ENCODE measurements at places on chromosomes 2 and 18.

DNA sequence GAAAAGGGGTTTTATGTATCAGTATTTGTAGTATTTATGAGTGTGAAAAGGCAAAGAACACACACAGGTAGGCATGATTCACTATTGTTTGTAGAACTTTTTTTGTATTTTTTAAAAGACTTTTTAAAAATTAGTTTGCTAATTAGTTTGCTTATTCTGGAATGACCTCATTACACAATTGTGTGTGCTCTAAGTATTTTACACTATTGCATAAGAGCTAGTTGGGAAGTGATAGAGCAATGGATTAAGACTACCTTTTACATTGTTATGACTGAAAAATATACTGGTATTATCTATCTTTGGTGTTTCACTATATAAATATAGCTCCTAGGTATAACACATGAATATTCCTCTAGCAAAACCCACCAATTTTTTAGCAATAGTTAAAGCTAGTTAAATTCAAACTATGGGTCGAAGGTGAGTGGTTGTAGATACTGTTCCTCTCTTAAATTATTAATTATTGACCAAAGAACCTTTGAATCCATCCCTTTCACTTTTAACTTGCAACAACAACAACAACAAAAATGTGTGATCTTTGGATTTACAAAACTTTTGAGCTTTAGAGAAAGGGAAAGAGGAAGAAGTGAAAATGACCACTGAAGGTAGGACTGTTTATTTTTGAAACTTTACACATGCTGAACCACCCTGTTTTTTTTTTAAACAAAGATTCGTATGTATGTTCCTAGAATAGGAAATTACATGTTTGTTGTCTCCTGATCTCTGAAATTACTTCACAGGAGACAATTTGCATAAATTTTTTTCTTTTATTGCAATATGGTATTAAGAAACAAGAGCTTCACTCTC is 18.7 kb downstream of the ITPRID2 start:
- DNase-seq, result no peak

GRCh38 chr2:205427112-205427511 is 255.2 kb upstream of the NRP2 start:
- no peak for DNase-seq

- DNase-seq, result no peak
These were observed 762 bp downstream of the YIPF4 start for GRCh38 chr2:32278478-32278853.

GRCh38 chr2:137812517-137812916 is 151.8 kb upstream of the HNMT start:
- DNase-seq, result no peak

DNA sequence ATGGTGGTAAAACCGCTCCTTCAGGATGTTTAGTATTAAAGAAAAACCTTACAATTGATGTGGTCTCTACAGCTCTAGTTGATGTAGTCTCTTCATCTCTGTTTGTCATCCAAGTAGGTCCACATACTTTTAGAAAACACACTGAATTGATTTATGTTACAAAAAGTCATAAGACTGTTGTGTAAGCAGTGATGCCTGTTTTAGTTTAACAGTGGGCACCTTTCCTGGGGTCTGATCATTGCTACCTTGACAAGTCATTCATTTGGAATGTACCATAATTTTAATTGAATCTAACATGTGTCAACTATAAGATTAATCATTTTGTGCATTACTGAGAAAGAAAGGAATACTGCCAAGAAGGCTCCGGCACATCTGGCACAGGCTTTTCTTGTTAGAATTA is 34.3 kb downstream of the GIGYF2 start:
- no peak for DNase-seq

GRCh38 chr2:3482363-3482821 is 36.9 kb downstream of the ADI1 start:
- no peak for DNase-seq

- DNase-seq, result no peak
These were observed 9.5 kb upstream of the TEX261 start for GRCh38 chr2:71003966-71004755.

Measured in D721Med (cell line).